ENCODE measurements at places on chromosomes 2 and 18.
A peak's percentile ranks its signal among the peaks of the same experiment; 100 is the strongest.

DNA sequence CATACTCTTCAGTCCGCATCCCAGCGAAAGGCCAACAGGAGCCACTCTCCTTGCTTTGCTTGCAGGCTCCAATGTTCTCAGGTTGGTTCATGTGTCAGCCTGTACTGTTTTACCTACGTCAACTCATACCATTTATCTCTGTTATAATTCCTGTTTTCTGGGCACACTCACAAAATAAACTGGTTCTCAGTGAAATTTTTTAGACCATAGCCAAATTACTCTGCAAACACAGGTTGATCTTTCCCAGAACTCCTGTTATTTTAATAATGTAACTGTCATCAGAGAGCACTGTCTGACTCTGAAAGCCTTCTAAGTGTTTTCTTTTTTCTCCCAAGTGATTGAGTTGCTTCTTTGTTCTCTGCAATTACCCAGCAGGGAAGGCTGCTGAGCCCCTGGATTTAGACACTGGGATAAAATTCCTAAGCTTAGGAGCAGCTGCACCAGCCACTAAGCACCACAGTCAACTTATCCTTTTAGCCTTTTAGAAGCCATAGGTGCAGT, 111.6 kb upstream of the PIEZO2 start:
- no peak for DNase-seq

- DNase-seq = peak; percentile 63
Measured at GRCh38 chr2:15931319-15931890, 8.9 kb upstream of the MYCN start.

GRCh38 chr2:27893006-27893405, 2.5 kb downstream of the BABAM2 start:
- no peak for DNase-seq

- DNase-seq = no peak
Measured at GRCh38 chr2:65622951-65623535, 190.6 kb upstream of the SPRED2 start.

- DNase-seq = no peak
Measured at GRCh38 chr2:223594831-223595230, 7.3 kb downstream of the SCG2 start.

- DNase-seq = no peak
Measured at GRCh38 chr2:198351647-198352046, 547.3 kb downstream of the PLCL1 start.

- DNase-seq = no peak
Measured at GRCh38 chr2:127205218-127206125, 14.6 kb downstream of the CYP27C1 start.

- DNase-seq = peak; percentile 25
Measured at GRCh38 chr2:227862227-227862740, 9.1 kb upstream of the DAW1 start.

- no peak for DNase-seq
Measured at GRCh38 chr2:15803543-15804245, 136.7 kb upstream of the MYCN start.

- no peak for DNase-seq
Measured at GRCh38 chr18:24075767-24076597, 61.4 kb downstream of the TTC39C start.

DNA sequence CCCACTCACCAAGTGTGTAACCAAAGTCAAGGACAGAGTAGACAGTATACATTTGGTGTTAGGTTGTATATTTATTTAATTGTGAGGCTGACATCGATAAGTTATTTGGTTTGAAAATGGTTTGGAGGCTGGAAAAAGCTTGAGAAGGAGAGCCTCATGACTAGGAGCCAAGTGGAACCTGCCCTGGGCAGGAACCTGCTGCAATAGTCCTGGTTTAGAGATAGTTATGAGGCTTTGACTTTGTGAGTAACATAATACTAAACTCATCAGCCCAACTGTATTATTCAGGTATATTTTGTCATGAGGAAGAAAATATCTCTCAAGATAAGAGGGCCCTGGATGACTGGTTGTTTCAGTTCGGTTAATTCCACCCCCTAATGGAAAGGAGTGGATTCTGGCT, 234.3 kb upstream of the CYRIA start:
- no peak for DNase-seq

DNA sequence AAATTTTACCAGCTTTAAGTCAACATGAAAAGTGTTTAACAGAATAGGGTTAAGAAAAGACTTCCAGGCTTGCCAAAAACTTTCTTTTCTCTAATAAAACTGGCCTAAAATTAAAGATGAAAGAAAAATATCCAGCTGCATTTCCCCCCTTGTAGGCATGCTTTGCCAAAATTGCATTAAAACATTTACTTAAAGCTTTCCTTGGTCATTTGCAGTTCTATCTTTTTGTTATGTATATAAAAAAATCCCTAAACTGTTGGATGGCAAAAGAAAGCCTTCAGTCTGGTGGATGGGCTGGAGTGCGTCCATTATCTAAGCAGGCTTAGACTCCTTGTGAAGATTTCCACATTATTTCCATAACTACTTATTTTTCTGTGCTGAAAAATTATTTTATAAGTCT, 105.4 kb upstream of the DSEL start:
- DNase-seq = no peak

DNA sequence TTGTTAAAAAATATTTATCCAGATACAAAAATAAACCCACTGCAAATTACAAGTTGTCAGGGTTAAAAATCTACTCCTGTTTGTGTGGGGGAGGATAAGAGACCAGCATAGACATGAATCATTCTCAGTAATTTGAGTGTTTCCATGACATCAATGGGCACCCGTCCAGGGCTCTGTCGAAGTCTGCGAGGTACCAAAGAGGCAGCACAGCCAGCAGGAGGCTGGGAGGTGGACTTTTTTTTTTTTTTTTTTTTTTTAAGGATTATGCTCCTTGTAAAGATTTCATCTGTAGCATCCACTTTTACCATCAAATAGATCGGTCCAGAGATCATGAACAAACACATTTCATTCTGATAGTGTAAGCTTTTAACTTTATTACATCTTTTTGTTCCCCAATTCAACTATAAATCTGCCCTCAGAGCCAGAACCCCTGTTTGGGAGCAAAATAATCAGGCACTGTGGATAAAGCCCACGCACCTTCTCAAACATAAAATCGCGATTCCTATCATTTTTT, 182.0 kb downstream of the TCF4 start:
- peak; percentile 93 for DNase-seq

GRCh38 chr2:7736646-7737305, 819.6 kb downstream of the RNF144A start:
- no peak for DNase-seq

DNA sequence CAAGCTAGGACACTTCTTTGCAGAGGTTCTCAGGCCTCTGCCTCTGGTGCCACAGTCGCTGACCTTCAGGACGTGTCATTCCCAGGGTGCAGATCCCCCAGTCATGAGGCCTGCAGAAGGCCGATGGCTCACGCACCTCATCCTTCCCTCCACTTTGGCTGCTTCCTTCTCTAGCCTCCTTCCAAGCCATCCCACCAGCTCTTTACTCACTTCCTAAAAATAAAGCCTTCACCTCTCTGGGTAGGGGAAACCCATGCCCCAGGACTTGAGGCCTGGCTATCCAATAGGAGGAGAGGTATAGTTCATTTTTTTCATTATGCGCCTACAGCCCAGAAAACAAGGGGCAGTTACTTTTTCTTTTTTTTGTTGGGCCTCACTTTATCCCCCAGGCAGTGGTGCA, 91.4 kb downstream of the B3GNT2 start:
- no peak for DNase-seq

DNA sequence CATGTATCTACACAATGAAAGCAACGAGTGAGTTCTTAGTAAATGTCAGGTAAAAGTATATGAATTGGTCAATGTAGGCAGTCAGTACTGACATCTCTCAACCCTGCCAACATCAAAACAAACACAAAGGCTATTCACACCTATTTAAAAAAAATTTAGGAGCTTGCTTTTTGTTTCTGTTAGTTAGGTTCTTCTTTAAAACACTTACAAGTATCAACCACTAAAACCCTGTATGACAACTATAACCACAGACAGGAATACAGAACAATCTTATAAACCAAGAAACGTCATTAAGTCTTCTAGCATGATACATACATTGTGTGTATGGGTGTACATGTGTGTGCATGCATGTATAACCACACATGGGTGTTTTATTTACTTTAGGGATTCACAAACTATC, 131.0 kb downstream of the TCF4 start:
- no peak for DNase-seq

DNA sequence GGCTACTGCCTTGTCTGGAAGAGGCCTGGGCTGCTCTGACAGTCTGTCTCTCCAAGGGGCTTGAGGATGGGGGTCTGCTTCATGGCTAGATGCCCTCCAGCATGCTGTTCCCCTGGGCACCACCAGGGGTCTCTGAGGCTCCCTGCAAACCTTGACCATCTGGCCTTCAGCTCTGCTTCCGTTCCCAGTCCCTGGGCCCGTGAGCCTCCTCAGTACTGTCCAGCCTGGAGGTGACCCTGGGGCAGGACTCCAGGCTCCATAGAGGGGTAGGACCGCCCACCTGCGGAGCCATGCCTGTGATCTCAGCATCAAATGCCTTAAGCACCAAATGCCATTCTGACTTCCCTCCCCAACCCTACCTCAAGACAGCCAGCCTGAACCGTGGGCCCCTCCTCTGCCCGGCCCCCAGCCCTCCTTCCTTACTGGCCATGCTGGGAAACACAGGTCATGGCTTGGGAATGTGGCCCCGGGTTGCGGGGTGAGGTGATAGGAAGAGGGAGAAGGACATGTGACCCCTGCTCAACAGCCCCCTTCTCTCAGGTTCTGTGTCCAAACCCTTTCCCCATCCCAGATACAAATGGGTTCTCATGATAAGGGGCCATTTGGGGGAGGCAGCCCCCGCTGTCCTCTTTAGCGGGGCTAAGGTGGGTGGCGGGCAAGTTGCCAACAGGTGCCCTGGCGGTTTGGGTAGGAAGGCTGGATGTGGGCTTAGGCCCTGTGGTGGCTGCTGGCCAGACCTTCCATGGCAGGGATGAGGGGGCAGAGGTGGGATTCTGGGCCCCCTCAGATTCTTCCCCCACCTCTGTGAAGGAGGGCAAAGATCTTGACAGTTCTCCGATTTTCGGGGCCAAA, 25.0 kb downstream of the SPEG start:
- DNase-seq = peak; percentile 29

DNA sequence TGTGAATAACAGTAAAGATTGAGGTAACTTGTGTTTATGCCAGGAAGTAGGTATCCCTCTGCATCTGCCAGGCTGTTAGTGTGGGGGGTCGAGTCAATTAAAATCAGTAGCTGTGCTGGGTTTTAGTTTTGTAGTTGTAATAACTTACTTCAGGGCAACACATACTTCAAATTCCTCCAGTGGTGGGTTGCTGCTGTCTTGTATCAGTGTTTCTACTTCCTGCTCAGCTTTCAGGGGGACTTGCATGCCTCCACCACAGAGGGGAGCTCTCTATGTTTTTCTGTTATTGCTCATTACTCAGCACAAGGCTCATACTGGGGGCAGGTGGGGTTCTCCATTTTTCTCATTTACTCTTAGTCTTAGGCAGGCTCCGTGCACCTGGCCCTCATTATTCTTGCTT, 136.8 kb downstream of the CAPN13 start:
- DNase-seq = no peak

DNA sequence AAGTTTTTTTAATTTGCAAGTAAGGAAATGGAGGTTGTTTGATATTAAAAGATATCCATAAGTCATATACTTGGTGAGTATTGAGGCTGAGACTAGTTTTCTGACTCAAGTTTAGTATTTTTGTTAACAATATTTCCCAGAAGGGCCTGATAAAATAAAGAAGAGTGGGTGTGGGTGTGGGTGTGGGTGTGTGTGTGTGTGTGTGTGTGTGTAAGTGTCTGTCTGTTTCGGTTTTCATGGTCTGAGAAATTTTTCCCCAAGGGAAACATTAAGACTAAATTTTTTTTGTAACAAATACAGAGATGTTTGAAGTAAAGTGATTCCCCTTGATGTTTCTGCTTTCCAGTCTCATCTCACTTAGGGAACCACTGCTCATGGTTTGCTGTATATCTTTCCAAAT, 36.5 kb downstream of the PPM1B start:
- DNase-seq = no peak

DNA sequence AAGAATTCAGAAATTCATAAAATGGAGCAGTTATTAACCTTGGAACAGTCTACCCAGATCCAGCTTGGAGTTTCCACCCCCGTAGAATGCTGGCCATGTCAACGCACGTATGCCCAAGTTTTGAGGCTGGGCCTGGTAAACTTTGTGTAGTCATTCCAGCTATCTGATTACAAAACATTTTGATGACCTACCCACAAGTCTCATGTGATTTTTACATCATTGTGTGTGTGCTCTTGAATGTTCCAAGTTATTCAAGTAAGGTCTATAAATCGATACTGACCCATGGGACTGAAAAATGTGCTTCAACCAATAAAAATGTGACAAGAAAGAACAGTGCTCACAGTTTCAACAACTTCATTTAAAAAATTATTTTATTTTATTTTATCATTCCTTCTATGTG, 32.5 kb upstream of the ICOS start:
- no peak for DNase-seq
